Esophagus squamous epithelium (tissue), 5 donors: ENCODE measurements at places on chromosomes 1 and 21.

- no peak for DNase-seq
Measured at GRCh38 chr1:198929961-198930599, 291.2 kb downstream of the PTPRC start.

- no peak for DNase-seq
Measured at GRCh38 chr21:35521293-35521692, 472.2 kb upstream of the RUNX1 start.

DNA sequence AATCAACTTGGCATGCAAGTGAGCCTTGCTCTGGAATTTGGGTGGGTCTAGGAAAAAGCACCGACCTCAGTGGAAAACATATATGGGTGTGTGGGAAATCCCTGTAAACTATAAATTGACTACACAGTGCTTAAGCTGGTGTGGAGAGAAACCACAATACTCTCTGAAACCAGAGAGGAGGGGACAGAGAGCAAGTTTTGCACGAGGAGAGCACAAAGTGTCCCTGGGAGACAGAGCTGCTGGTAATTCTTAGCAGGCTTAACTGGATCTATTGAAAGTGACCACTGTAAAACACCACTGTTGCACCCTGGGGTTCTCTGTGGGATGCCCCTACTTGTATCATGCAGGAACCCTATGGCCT lies 12.8 kb downstream of the KCNJ15 start:
- DNase-seq = no peak

GRCh38 chr21:33374080-33374449 lies 29.1 kb upstream of the IFNGR2 start:
- no peak for DNase-seq

DNA sequence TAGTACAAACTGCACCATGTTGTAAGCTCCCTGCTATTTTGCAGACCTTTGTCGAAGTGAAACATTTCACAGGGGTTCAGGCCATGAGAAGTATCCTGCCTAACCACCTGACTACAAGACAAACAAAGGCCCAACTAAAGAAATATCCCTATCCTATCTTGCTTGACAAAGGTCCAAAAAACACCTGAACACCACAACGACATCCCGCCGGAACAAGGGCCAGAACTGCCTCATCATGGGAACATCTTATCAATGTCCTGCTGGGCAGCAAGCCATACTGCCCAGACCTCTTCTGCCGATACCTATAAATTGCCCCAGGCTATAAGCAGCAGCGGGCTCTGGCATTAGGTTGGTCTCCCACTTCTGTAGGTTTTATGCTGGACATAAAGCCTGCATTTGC lies 12.3 kb downstream of the MYSM1 start:
- no peak for DNase-seq

GRCh38 chr21:42793774-42794173 lies 85.6 kb downstream of the WDR4 start:
- no peak for DNase-seq

GRCh38 chr1:18891426-18891780 lies 11.0 kb downstream of the ALDH4A1 start:
- DNase-seq = no peak

- DNase-seq = no peak
Measured at GRCh38 chr21:30233228-30234020, 17.5 kb upstream of the CLDN8 start.

- no peak for DNase-seq
Measured at GRCh38 chr1:158177700-158178450, 2.8 kb upstream of the CD1D start.

DNA sequence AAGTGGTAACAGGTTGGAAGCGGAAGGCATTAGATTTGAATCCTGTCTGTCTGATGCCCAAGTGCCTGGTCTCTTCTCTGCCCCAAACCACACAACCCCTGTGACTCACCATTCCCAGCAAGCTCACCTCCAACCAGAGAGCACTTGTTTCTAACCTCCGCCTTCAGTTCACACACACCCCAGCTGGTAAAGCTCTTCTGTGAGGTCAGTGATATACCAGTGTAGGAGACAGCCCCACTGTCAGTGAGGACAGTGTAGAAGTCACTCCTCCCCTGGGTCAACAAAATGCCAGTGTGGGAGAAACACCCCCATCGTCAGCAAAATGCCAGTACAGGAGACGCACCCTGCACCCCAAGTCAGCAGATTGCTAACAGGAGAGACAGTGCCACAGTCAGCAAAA lies 2.6 kb downstream of the RIMS3 start:
- no peak for DNase-seq

DNA sequence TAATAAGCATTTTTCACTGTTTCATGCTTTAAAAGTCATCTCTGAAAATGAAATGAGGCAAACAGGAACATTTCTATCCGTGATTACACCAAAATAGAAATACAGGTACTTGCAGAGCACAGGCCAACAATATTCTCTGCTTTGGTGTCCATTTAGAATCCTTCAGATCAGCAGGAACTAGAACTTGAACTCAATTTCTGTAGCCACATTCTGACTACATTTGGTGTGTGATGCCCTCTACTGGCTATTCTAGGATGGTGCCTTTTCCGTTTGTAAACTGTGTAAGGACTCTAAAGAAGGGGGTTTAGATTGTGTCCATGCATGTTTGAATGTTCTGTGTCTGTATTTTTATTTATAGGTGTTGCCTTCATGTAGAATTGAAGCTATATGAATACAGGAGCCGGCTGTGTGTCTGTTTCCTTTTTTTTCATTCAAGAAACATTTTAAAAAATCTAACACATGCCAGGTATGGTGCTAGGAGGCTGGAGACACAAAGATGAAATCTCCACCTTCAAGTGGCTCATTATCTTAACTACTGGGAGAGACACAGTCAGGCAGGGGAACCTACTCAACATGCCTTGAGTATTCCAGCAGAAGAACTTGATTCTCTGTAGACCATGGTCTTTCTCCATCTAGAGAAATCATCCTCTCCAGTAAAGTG lies 7.6 kb upstream of the ZNF326 start:
- no peak for DNase-seq

GRCh38 chr1:213276236-213276635 lies 225.2 kb downstream of the RPS6KC1 start:
- DNase-seq = no peak

DNA sequence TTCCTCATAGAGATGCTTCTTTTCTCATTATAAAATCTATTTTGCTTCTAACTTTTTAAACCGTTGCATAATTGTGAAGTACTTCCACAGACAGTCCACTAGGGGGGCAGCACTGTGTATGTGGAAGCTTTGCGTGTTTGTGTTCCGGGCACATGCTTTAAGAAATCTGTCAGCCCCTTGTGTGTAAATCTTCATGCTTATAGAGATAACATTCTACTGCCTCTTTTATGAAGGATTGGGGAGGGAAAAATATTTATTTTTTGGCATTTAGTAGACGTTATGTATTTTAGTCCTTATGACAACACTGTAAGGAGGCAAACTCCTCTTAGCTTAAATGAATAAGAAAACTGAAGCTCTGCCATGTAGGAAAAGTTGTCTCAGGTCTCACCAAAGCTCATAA lies 157.3 kb upstream of the PTGFR start:
- no peak for DNase-seq

DNA sequence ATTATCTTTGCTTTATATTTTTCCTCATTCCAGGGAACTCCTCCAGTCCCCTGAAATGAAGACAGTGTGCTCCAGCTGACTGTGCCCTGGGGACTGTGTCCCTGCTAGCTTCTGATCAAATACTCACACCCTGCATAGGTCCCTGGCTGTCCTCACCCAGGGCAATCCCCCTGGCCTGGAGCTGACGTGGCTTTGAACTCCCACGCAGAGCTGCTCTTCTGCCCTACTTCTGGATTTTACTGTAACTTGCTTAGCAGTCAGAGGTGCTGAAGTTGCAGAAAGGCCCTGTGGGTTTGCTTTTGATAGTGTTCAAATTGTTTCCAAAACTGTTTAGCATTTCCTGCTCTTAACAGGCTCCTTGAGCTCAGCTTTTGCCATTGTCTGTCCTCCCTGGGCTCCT lies 186.5 kb downstream of the FASLG start:
- no peak for DNase-seq

DNA sequence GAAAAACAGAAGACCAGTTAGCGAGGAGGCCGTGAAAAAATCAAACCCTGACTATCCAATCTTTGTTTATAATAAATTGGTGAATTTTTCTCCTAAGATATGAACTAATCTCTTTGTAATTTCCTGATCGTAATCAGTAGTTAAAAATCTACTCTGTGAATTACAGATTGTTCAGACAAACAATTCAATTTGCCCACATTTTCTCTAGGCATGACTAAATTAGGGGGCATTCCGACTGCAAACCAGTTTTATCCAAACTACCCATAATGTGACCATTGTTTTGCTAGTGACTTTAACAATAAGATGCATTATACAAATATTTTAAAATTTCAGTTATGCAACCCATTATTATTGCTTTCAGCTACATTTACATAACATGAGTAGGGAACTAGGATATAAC lies 546.9 kb upstream of the ADAMTS5 start:
- DNase-seq = no peak

DNA sequence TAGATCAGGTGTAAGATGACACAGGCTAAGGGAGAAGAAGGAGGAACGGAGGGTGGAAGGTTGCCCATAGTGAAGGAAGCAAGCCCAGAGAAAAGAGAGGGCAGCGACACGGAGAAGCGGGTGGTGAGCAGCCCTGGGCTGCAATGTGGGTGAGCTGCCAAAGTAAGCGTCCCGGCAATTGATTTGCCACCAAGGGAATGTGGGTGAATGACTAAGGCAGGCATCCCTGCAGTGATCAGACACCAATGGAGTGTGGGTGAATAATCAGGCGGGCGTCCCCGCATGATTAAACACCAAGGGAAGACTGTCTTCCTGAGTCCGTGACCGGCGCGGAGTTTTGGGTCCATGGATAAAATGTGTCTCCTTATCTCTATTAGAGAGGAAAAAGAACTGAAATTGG lies 79.6 kb downstream of the UCHL5 start:
- no peak for DNase-seq

- no peak for DNase-seq
Measured at GRCh38 chr1:100835866-100836842, 58.5 kb downstream of the EXTL2 start.

DNA sequence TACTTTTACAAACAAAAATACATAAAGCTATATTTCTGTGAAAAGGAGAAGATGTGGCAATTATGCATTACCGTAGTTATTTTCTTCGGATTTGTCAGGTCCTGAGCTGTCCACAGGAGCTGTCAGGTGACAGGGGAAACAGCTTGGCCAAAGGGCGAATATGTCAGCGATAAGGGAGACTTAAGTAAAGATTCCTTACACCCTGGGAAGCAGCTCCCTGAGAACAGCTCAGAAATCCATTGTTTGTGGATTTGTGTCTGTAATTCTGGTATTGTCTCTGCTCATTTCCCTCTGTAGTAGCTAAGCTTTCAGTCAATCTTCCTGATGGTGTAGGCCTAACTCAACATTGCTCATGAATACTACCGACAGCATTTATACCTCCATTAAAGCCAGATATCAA lies 7.1 kb upstream of the CD34 start:
- no peak for DNase-seq

DNA sequence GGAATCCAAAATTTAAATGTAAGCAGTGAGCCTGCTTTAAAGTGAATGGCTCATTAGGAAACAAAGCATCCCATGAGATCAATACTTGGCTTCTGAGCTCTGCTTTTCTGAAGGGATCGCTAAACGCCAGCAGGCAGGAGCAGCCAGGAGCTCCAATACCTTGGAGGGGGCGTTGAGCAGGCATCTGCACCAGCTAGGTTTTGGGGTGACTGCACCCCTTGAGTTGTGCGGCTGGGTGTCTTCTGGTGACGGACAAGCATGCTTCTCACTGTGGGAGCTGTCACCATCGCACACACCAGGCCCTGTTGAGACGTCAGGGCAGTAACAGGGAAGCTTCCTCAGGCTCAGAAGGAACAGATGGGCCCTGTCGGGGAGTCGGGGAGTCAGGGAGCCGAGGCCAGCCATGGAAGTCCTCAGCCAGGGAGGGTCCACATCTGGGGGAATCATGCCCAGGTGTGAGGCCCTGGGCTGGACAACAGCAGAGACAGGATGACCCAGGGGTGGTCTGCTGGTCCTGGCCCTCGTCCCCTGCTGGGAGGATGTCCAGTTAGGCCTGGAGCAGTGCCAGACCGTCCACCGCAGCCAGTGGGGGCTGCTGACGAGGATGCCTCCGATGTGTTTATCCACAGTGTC lies 57.9 kb upstream of the ADARB1 start:
- DNase-seq = no peak

- DNase-seq = no peak
Measured at GRCh38 chr21:27680181-27680580, 713.3 kb upstream of the ADAMTS5 start.

- no peak for DNase-seq
Measured at GRCh38 chr21:25970254-25970930, 200.2 kb downstream of the APP start.

- DNase-seq = no peak
Measured at GRCh38 chr1:174519844-174520243, 72.1 kb downstream of the GPR52 start.

DNA sequence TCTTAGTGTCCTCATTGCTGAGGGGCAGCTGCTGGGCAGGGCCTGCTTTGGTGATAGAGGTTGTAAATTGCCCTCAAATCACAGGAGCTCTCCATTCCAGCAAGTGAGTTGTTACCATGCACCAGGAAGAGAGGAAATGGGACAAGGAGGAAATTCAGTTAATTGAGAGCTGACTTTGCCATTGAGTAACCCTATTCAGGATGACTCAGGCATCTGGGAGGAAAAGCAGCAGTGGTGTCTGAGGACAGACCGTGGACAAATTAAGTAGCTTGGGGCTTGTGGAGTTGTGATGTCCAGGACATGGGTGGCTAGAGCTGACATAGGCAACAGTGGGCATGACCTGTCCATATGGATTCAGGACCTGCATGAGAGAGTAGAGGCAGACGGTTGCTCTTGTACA lies 5.9 kb downstream of the ARHGEF10L start:
- DNase-seq = no peak

DNA sequence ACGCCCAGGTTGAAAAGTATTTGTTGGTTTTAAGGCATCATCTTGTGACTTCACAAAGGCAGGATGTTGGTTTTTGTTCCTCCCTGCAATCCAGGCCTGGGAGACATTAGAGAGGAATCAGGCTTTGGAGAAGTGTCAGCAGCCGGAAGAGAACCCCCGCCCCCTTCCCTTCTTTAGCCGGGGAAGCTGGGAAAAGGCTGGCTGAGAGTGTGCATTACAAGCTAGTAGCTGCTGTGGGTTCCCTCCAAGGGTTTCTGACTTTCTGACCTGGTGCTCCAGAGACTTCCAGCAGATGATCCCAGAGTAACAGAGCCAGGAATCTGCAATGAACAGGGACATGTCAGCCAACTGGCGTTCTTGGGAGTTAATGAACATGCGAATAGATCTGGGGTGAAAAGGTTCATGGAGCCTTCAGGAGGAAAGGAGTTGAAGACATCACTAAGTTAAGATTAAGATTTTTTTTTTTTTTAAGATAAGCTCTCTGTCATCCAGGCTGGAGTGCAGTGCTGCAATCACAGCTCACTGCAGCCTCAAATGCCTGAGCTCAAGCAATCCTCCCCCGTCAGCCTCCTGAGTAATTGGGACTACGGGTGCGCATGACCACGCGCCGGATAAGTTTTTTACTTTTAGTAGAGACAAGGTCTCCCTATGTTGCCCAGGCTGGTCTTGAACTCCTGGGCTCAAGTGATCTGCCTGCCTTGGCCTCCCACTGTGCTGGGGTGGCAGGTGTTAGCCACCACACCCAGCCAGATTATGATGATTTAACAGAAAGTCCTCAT lies 7.5 kb downstream of the DISP3 start:
- DNase-seq = no peak
